ENCODE measurements at places on chromosomes 2 and 18.
A peak's percentile ranks its signal among the peaks of the same experiment; 100 is the strongest.

DNA sequence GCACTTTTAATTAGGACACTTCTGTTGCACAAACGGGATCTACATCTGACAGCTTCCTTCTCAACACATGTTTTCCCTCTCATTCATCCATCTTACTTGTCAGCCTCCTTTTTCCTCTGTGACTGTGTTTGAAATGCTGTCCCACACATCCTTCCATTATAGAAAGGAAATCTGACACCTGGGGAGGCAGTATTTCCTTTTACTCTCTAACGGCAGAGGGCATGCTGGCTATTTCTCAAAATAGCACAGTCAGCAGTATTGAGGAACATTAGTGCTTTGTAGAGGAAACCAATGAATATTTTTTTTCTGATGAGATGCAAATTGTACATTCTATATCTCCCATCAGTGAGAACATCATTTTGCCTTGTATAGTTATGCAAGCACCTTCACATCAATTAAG, 668.7 kb downstream of the SLC4A3 start:
- DNase-seq, result peak; percentile 25

DNA sequence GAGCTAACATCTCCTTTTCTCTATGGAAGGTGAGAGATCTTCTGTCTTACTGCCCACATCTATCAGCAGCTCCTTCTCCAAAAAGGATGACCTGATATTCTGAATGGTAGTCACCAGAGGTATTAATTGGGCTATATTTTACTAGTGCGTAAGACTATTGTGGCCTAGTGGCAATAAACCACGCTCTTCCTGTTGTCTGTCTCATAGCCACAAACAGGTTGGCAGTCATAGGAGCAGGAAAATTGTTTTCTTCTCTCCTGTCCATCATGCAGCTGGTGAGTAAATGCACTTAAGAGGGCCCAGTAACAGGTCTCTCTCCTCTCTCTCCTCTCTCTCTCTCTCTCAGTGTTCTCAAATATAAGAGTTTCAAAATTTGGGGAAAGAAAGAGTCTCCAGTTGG, 856.8 kb upstream of the ACVR2A start:
- DNase-seq, result no peak

DNA sequence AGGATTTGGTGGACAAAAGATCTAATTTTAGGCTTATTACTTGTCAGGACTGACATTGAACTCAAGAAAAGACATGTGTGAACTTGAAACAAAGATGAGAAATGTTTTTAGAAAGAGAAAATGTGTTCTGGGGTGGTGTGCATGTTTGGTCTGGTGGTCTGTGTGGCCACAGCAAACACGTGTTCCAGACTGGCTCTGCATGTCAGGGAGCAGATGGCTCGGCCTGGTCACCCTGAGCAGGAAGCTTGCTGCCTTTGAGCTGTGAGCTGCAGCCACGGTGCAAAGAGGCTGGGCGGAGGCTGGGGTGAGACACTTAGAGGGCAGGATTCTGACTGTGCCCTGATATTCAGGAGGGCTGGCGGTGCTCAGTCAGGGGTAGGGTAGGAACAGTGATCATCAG, 186.1 kb downstream of the CTIF start:
- DNase-seq, result no peak

DNA sequence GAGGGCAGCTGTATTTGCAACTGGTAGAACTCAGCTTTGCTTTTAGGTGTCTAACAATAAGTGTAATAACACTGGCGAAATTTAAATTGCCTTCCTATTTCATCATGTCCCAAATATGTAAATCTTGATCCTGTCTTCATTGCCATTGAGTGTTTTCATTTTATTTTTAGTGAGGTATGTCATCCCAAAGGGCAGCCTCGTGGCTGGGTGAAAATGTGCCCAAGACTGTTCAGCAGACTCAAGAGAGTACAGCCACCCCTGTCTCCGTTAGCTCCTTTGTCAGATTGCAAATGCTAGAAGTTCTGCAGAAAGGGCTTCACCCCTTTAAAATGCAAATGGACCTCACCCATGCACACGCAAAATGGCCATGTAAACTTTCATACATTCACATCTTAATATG, 278.8 kb downstream of the RND3 start:
- DNase-seq, result no peak

- peak; percentile 41 for DNase-seq
Observed at GRCh38 chr2:7748717-7749415, 831.7 kb downstream of the RNF144A start.

GRCh38 chr2:121887513-121888188, 132.2 kb downstream of the TSN start:
- DNase-seq, result no peak

DNA sequence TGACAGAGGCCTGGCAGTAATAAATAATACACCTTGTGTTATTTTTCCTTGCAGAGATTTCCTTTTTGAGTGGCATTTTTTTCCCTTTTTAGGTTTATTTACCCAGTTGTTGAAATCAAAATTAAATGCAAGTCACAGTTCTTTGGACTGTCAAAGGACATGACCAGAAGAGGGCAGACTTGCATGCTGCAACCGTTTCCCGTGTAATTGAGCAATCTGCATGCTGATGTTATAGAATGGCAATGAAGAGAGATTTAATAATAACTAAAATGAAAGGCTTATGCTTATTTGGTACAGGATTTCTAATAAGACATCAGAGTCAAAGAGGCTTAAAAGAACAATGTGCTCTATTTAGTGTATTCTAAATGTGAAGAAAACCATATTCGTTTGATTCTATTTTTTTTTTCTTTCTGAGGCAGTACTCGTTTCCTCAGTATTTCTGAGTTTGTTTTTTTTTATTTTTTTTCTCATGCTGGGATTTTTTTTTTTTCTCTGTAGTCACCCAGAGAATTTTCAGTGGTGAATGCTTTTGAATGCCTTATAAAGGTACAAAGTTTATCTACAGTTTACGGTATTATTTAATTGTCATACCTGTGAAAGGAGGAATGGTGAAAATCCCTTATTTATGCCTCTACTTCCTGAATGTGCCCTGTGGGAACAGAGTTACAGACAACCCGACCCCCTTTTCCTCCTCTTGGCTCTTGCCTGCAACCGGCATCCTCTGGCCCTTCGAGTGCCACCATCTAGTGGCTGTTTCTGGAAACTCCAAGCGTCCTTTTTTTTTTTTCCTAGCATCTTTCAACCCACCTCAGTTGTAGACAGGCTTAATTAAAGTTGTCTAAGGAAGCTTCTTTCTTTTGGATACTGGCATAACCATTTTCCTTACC, 368.5 kb downstream of the LRRTM1 start:
- peak; percentile 51 for DNase-seq

DNA sequence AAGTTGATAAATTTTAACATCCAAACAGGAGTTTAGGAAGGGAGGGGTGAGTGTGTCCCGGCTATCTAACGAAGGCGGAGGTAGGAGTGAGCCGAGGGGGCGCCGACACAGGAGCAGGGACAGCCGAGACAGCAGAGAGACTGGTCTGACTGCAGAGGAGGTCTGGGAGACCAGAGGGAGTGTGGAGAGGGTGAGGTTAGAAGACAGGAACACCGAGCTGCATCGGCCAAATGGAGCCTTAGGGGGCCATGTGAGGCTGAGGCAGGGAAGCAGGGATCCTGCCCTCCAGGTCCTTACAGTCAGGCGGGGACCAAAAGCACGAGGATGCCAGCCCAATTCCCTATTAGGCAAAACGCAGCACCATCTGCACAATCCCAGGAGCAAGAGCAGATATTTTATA, 67.0 kb downstream of the SFXN5 start:
- DNase-seq, result no peak

GRCh38 chr2:181178823-181179412, 198.5 kb downstream of the UBE2E3 start:
- peak; percentile 43 for DNase-seq

DNA sequence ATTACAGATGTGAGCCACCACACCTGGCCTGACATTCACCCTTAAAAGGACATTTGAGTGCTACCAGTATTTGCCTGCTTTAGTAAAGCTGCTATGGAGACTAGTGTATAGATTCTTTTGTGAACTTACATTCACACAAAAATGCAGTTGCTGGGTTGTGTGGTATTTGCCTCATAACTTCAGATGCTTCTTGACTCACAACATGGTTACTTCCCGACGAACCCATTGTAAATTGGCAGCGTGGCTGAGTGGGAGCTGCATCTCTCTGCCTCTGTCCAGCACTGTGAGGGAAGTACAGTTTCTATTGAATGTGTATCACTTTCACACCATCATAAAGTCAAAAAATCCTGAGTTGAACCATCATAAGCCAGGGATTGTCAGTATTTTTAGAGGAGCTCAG, 56.9 kb downstream of the RRM2 start:
- no peak for DNase-seq

GRCh38 chr2:203104273-203104672, 89.6 kb downstream of the NBEAL1 start:
- DNase-seq, result no peak

DNA sequence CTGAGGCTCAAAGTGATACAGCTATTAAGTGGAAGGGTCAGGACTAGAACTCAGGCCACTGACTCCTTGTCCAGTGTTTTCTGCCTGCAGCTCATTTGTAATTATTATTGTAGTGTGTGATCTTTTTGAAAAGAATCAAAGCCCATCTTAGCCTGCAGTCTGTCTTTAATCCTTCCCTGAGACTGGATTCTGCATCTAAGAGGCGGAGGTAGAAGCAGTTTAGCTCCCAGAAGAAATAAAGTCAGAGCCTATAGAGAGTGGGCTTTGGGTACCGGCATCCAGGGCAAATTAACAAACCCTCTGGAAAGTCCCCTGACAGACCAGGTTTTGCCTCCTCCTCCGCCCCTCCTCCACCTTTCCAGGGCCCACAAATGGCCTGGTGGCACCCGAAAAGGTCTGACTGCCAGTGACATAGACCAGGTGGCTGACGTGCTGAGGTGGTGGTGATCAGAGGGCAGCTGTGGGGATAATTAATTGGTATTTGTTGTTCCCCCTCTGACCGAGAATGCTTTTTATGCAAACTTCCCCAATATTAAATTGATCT, 2.2 kb upstream of the RAX start:
- DNase-seq, result no peak

GRCh38 chr2:197700960-197701359, 4.2 kb upstream of the MARS2 start:
- no peak for DNase-seq

DNA sequence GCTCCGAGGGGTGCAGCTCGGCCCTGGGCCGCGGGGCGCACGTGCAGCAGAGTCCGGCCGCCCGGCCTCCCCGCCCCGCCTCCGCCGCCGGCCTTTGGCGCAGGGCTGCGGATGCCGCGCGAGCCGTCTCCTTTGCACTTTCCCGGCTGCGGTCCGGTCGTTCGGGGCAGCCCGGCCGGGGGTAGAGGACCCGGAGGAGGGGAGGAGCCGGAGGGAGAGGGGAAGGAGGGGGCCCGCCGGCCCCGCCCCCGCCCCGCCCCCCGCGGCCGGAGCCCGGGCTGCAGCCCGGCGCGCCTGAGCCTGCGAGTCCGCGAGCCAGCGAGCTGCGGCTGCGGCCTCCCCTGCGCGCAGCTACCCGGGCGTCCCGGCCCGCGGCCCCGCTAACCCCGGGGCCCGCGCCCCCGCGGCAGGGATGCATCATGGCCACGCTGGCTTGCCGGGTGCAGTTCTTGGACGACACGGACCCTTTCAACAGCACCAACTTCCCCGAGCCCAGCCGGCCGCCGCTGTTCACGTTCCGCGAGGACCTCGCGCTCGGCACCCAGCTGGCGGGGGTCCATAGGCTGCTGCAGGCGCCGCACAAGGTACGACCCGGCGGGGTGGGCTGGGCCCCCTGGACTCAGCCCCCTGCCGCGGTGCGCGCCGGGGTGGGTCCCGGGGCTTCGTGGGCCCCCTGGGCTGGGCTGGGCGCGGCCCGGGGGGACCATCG, at the start of gene FHOD3:
Gene FHOD3 (plus strand): TSS at position 297 of the 709 bp plus-strand sequence. CDS start 123 bp downstream, at position 420.
- DNase-seq, result peak; percentile 86

DNA sequence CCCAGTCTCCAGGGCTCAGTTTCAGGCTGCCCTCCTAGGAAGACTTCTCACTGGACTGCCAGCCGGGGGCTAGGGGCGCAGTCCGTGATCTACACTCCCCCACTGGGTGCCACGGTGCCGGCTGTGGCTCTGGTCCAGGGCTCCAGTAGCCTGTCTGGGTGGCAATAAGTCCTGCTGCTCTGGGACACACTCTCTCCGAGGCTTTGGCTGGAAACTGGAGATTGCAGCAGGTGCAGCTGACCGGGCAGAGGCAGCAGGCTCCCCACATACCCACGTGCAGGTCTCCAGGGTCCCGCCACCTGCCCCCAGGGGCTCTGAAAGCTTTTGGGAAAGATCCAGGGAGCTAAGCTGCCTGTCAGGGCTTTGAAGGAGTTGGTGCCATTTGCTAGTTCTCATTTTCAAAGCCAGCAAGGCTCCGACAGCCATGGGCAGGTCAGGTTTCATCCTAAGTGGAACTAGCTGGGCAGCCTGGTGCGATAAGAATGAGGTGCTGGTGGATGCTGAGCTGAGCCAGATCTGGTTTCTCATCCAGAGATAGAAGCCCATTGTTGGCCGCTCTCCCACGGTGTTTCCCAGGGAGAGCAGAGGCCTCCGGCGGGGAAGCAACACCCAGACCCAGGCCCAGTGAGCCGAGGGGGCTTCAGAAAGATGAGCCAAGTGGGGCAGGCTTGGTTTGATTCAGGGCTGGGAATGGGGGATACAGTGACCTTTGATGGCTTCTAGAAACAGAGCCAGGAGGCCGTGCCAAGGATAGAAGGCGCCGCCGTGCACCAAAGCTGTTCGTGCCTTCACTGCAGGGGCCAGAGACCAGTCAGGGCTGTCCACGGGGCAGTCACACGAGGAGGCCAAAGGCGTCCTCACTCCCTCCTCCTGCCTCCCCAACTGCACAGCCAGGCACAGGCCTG, 141.7 kb upstream of the GPC1 start:
- DNase-seq, result no peak

DNA sequence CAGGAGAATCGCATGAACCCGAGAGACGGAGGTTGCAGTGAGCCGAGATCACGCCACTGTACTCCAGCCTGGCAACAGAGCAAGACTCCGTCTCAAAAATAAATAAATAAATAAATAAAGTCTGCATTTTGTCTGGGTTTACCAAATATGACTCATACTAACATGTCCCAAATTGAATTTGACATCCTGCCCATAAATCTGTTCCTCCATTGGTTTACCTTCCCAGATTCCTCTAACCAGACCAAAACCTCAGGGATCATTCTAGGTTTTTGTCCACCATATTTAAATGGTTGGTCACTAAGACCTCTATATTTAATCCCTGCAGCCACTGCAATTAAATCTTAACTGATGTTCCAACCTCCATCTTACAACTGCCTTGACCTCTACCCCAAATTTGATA, 150.9 kb downstream of the ATAD2B start:
- DNase-seq, result no peak

GRCh38 chr2:216536734-216537210, 38.1 kb downstream of the RPL37A start:
- no peak for DNase-seq

DNA sequence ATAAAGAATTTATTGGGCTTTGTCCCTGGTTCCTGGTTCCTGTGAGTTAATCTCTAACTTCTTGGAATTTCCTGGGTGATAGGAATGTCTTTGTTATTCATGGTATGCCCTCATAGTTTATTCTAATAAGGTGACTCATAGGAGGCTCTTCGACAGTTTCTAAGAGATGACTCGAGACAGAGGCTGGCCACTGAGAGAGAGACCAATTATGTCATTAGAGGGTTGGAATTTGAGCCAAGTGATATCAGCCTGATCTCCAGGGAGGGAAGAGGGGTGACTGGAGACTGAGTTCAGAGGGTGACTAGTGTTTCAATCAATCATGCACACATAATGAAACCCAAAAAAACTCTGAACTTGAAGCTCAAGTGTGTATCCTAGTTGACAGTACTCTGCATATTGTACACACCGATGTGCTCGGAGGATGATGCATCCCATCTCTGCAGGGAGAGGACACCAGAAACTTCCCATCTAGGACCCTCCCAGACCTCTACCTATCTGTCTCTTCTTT, 185.7 kb downstream of the MTCL1 start:
- DNase-seq, result peak; percentile 100
